Activated T-cell treated with anti-CD3 and anti-CD28 coated beads, Interleukin-2, amount 50 U/mL, for 4 hours (primary cell): ENCODE measurements at places on chromosomes 5 and 9. TPM values are rescaled to one million over a fixed set of nuclear protein-coding genes. Genes with fewer than 3 reads are reported as not detected.
A peak's percentile ranks its signal among the peaks of the same experiment; 100 is the strongest.

Gene EQTN
- not detected for total RNA-seq

Gene PRRC2B
- 102 TPM for total RNA-seq

DNA sequence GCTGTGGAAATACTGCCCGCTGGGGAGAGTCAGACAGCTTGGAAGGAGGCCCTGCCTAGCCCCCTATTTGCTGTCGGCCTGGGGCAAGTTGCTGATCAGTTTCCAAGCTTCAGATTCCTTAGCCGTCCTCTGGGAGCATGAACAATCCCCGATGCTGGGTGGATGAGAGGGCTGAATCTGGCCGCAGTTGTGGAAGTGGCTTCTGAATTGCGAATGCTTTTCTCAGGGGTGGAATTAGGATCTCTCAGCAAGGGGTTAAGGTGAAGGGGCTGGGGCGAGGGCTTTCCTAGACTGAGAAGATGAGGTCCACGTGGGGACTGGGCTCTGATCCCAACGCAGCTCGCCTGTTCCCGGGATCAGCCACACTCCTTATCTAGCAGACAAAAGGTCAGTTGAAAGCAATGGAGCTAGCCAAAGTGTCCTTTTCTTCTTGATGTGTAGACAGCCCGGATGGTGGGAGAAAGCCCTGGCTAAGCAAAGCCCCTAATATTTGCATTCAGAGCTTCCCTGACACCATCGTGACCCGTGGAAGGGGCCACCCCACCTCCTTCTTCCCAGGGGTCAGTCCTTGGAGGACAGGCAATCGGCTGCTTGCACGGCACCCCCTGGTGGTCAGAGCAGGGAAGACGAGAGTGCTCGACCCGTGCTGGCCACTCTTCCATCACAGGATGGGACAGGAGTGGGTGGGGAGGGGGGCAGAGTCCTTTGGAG is 54.9 kb downstream of the COL15A1 start:
- DNase-seq, result peak; percentile 46

- DNase-seq, result no peak
These were observed 3.6 kb downstream of the MGAT4B start for GRCh38 chr5:179802950-179803562.

DNA sequence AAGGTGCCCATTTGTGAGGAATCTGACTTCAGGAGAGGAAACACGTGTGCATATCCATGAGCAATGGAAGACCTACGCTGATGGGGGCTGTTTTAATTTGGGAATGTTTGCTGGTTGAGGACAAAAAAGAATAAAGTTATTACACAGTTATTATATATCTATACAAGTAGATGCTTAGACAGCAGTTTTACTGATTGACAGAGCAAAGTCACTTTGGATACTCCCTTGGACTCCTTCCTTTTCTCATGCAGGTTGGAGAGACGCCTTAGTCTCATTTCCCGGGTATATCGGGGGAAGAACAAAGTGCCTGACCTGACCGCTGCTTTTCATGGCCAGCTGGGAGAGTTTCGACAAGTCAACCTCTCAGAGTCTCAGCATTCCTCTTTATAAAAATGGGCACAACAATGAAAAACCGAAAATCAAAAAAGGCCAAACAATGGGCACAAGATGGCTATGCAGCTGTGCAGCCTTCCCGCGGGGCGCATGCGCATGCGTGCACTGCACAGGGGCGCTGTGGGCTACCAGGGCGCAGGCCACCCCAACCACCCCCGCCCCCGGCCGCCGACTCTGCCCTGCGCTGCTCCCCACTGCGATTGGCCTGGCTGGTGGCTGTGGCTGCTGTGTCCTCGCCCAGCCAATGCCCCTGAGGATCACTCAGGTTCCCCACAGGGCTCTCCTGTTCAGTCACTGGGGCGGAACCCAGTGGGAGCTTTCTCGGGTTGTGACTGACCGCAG is 18.1 kb downstream of the NFIL3 start:
- DNase-seq, result no peak

GRCh38 chr9:83234541-83234940 is 171.6 kb upstream of the RASEF start:
- DNase-seq, result no peak

Gene ACOT12
- not detected for total RNA-seq

Gene CCDC183
- 0.49 TPM for total RNA-seq
